ENCODE measurements at places on chromosomes 4 and X.

DNA sequence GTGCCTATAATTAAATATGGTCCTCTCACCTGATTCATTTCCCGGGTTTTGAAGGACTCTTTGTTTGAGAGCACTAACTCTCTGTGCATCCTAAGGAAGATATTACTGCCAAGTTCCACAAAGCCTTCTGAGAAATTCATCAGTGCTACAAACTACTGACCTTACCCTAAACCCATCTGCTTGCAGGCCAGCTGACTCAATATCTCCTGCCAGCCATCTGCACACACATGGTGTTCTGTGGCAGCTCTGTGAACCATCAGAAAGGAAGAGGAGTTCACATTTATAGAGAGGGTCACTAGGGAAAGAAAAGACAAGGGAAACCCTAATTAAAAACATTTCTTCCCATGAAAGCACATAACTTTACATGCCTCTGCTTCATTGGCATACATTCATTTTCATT is 156.7 kb downstream of the ATP10D start:
- DNase-seq, result no peak

- no peak for DNase-seq
Measured at GRCh38 chrX:53251307-53251706, 26.3 kb upstream of the KDM5C start.

GRCh38 chrX:132292793-132293192 is 73.5 kb upstream of the RAP2C start:
- DNase-seq, result no peak

DNA sequence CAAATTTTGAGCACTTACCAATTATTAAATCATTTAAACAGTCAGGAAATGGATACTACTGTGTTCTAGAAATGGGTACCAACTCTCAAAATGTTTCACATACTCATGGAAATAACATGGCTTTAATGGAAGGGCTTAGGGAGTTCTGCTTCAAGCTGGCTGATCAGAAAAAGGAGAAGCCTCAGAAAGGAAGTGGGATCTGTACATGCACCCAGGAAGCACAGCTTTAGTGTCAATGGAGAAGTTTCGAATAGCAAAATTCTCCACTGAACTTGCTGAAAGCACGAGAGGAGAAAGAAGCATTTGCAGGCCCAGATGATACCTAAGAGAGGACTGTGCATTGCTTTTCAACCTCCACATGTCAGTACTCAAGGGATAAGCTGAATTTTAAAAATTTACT is 11.1 kb upstream of the HS3ST1 start:
- no peak for DNase-seq

- DNase-seq, result no peak
Measured at GRCh38 chr4:108762559-108763225, at the start of gene ETNPPL. TSS of gene ETNPPL (minus strand) at chr4:108763053. CDS start at chr4:108762898, 155 bp downstream.

GRCh38 chr4:1026115-1026514 is 14.7 kb downstream of the FGFRL1 start:
- no peak for DNase-seq

GRCh38 chr4:10275696-10276095 is 159.1 kb upstream of the WDR1 start:
- DNase-seq, result no peak

GRCh38 chr4:152488246-152488645 is 47.6 kb downstream of the FBXW7 start:
- DNase-seq, result no peak

DNA sequence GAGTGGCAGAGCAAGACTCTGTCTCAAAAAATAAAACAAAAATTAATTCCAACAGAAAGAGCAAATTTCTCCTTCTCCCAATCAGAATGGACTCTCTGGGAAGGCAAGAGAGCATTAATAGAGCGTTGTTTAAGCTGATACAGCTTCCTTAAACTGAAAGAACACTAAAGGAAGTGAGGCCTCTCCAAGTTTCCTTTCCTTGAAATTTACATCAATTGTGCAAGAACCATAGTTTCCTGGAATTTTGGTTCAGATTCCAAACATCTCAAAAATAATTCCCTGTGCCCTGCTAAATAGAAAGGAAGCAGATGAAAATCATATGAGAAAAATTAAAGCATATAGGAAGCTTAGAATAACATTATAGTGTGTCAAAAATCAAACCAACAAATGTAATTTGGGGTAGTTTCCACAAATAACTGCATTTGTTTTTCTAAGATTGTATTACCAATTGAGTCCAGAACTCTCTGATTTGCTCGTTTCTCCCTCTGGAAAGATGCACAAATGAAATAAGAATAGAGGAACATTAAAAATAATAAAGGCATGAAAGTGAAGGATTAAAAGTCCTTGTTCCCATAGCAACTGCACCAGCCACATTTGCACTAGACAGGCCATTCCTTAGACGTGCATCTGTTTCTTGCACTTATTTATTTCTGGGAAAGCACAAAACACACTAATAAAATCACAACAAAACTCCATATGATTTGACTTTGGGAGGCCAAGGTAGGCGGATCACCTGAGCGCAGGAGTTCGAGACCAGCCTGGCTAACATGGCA is 3.7 kb upstream of the FAM241A start:
- no peak for DNase-seq

GRCh38 chrX:3244955-3245354 is 101.5 kb downstream of the MXRA5 start:
- DNase-seq, result no peak

DNA sequence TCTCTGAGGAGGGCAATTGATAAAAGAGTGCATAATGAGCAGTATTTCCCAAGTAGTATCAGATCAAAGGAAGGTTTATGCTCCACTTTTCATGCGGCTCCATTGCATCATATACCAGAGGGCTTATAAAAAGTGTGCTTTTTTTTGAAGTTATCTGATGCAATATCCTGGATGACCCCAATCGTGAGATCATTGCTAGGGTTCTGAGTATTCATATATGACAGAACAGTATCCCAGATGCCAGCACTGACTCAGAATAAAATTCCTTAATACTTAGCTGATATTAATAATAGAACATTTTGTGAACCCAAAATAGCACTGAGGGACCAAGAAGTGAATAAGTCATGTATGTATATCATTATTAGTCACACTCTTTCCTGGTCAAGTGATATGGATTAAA is 945.5 kb upstream of the AGA start:
- DNase-seq, result no peak

- no peak for DNase-seq
Measured at GRCh38 chr4:154332681-154333421, 158.7 kb downstream of the DCHS2 start.

- no peak for DNase-seq
Measured at GRCh38 chr4:74394476-74395136, 29.7 kb downstream of the EREG start.

- no peak for DNase-seq
Measured at GRCh38 chrX:153608806-153609205, 9.9 kb upstream of the CCNQ start.

GRCh38 chrX:67693928-67694327 is 150.1 kb downstream of the AR start:
- no peak for DNase-seq

- no peak for DNase-seq
Measured at GRCh38 chr4:108168160-108168670, 517 bp downstream of the LEF1 start.

- no peak for DNase-seq
Measured at GRCh38 chr4:77177199-77177598, 20.2 kb downstream of the CCNG2 start.

GRCh38 chr4:128517096-128517738 is 229.6 kb upstream of the PGRMC2 start:
- no peak for DNase-seq

GRCh38 chrX:47515941-47516665 is 33.1 kb upstream of the ZNF41 start:
- no peak for DNase-seq

- DNase-seq, result no peak
Measured at GRCh38 chr4:182916483-182917181, 554 bp downstream of the DCTD start.
